ENCODE measurements at places on chromosomes 1 and 21. TPM values are rescaled to one million over a fixed set of nuclear protein-coding genes. Genes with fewer than 3 reads are reported as not detected.

DNA sequence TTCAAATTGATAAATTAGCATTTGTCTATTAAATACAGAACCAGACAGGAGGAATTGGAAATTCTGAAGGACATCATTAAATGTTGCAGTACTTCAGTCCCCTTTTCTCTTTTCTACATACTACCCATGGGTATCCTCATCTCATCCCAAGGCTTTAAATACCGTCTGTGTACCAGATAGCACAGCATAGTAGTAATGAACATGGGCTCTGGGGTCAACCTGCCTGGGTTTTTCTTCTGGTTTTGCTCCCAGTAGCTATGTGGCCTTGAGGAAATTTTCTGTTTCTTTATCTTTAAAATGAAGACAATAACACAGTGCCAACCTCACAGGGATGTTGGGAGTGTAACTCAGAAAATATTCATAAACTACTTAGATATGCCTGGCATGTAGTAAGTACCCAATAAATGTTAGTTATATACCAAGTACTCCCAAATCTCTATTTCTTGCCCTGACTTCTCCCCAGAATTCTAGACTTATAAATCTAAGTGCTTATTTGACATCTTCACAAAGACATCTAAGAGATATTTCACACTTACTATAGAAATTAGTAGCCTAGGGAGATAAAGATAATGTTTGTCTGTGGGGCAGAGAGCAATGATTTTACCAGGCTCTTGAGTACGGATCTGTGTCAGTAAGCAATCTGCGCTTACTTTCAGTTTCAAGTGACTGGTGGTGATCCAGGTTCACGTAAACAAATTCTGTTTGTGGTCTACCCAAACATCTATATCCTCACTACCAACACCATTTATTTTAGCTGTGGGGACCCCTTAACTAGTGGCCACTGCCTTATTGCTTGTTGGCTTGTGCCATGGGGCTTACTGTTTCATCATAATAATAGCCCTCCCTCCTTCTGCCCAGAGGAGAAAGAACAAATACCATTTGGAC is 37.3 kb downstream of the VANGL2 start:
- DNase-seq = no peak

Gene ADAM30
- total RNA-seq = not detected

Gene CSF3R
- not detected for total RNA-seq

GRCh38 chr1:43436371-43436770 is 17.4 kb downstream of the HYI start:
- no peak for DNase-seq

DNA sequence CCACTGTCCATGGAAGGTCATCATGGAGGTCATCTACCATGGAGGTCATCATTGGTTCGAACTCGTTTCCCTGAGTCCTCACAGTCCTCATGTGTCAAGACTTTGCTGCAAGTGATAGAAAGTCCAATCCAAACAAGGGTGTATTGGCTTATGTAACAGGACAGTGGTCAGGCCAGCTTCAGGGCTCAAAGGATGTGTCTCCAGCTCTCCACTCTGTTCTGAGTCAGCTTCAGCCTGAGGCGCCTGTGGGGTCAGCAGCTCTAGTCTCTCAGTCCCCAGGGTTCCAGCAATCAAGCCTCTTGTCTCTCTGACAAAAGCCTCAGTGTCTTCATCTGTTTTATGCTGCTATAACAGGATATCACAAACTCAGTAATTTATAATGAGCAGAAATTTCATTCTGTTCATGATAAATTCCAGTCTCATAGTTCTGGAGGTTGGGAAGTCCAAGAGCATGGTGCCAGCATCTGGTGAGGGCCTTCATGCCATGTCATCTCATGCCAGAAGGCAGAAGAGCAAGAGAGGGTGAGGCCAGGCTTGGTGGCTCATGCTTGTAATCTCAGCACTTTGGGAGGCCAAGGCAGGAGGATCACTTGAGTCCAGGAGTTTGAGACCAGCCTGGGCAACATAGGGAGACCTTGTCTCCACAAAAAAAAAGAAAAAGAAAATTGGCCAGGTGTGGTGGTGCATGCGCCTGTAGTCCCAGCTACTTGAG is 19.5 kb downstream of the A3GALT2 start:
- DNase-seq = peak; percentile 18

- peak; percentile 74 for DNase-seq
Measured at GRCh38 chr1:153510984-153511410, 24.8 kb downstream of the S100A6 start.

- no peak for DNase-seq
Measured at GRCh38 chr1:229133151-229133550, 137.8 kb upstream of the RAB4A start.

DNA sequence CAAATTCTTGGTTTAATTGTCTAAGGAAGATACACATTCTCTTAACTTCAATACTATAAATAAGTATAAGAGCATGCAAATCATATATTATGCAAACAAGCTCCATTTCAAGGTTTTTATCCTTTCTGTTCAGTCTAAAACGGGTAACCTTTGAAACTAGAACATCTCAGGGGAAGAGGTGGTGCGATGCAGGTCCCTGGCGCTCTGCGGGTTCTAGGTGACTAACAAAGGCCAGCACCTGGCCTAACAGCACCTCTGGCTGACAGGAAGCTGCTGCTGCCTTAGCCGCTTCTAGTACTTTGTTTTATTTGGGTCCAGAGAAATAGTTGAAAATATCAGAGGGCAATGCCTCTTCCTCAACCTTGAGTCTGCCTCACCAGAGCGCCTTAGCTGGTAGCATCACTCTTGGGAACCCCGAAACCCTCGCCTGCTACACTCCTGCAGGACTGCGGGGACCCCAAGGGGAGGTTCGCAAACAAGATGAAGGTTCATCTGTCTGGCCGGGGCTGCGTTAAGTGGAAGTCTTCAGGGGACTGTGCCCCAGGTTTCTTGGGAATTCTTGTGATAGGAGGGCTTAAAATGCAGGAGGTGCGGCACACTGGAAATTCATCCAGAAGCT is 45.5 kb downstream of the PRDM15 start:
- no peak for DNase-seq

GRCh38 chr1:46001081-46001785 is 131.2 kb downstream of the PIK3R3 start:
- no peak for DNase-seq

DNA sequence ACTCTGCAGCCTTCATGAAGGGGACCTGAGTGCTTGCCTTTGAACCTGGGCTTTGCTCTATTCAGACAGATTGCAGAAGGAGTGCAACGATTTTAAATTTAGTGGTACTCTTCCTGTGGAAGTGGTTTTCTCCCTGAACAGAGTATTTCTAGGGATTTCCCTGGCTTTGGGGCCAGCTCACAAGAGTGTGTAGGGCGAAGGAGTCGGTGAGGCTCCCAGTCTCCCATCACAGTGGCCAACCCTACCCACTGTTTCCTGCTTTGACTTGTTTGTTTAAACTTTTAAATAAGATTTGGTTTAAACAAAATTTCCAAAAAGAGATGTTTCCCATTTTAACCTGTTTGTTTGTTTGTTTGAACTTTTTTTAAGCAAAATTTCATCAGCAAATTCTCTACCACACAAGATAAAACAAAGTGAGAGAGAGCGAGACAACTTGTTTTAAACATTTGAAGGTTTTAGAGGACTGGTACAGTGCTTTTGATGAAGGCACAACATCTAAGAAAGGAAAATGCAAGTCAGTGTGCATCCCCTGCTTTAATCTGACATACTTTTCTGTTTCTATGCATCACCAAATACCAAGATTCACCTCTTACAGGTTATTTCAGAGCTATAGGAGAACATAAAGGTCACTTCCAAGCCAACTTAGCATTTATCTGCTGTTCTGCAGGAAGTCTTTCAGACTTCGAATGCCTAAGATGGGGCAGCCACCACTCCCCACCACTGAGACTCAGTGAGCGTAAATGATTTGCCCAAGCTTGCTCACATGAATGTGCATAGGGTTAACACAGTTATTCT is 6.6 kb downstream of the SELP start:
- DNase-seq = no peak

Gene LRRC52
- total RNA-seq = not detected

- DNase-seq = no peak
Measured at GRCh38 chr21:19463966-19464365, 1060.4 kb upstream of the TMPRSS15 start.

DNA sequence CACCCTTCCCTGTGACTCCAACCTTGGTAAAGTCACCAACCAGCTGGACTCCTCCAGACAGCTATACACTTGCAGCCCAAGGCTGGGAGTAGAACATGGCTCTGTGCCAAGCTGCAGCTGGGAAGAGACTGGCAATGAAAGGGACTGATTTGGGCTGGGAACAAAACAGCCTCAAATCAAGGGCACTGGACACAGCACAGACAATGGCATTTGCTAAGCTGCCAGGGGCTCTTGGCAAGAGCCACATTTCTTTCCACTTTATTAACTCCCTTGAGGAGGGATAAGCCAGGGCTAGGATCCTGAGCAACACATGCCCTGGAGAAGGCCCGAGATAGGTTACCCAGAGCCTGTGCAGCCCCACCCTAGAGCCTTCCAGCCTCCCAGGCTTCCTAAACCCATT is 12.0 kb downstream of the SYT11 start:
- DNase-seq = peak; percentile 31

Gene ZNF593OS
- total RNA-seq = not detected

GRCh38 chr1:84742653-84743052 is 52.4 kb upstream of the SSX2IP start:
- DNase-seq = peak; percentile 18

- no peak for DNase-seq
Measured at GRCh38 chr1:225888898-225889601, at the start of gene LEFTY1. TSS of gene LEFTY1 (minus strand) at chr1:225889146. CDS start at chr1:225889066, 80 bp downstream.

DNA sequence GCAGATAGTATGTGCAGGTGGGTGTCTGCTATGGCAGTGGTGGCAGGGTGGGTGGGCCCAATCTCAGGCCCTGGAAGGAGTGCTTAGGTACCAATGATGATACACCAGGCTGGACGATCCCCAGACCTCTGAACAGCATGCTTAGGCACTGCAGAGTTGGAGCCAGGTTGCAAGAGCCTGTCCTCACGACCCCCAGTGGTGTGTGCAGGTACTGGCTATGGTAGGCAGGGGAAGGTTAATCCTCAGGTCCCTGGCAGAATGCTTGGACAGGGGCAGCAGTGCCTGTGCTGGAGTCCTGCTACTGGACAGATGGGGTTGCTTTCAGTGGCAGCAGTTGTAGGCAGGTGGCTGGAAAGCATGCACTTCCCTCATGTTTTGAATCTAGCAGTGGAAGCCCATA is 100.5 kb upstream of the NEK7 start:
- no peak for DNase-seq

- DNase-seq = peak; percentile 78
Measured at GRCh38 chr1:212958175-212958574, 7.8 kb downstream of the VASH2 start.

DNA sequence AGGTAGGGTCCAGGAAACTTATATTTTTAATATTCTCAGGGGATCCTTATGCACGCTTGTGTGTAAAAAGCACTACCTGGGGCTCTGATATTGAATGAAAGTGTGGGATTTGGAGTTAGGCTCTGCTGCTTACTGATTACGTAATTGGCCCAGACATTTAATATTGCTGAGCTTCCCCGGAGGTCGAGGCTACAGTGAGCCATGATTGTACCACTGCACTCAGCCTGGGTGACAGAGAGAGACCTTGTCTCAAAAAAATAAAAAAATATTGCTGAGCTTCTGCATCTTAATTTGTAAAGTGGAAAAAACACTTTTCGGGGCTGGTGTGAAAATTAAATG is 62.2 kb upstream of the KIF26B start:
- DNase-seq = no peak

DNA sequence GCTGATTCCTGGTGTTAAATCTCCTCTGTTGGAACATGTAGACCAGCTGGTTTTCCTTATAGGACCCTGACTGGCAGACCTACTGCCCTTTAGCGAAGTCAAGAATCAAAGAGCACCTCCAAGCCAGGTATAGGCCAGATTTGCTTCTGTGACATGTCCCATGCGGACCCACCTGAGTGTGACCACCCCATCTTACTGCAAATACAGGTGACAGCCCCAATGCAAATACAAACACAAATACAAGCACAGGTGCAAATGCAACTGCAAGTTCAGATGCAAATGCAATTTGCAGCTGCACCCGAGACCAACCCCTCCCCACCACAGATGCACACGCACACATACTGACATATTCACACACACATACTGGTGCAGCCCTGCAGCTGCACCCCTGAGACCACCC is 72.3 kb downstream of the SIK1 start:
- DNase-seq = no peak

GRCh38 chr1:25135909-25136308 is 96.4 kb downstream of the SYF2 start:
- DNase-seq = no peak

Gene POU3F1
- not detected for total RNA-seq

GRCh38 chr1:178243119-178243518 is 149.2 kb downstream of the RASAL2 start:
- no peak for DNase-seq

- DNase-seq = peak; percentile 48
Measured at GRCh38 chr21:43975469-43976098, 36.5 kb upstream of the TRAPPC10 start.

DNA sequence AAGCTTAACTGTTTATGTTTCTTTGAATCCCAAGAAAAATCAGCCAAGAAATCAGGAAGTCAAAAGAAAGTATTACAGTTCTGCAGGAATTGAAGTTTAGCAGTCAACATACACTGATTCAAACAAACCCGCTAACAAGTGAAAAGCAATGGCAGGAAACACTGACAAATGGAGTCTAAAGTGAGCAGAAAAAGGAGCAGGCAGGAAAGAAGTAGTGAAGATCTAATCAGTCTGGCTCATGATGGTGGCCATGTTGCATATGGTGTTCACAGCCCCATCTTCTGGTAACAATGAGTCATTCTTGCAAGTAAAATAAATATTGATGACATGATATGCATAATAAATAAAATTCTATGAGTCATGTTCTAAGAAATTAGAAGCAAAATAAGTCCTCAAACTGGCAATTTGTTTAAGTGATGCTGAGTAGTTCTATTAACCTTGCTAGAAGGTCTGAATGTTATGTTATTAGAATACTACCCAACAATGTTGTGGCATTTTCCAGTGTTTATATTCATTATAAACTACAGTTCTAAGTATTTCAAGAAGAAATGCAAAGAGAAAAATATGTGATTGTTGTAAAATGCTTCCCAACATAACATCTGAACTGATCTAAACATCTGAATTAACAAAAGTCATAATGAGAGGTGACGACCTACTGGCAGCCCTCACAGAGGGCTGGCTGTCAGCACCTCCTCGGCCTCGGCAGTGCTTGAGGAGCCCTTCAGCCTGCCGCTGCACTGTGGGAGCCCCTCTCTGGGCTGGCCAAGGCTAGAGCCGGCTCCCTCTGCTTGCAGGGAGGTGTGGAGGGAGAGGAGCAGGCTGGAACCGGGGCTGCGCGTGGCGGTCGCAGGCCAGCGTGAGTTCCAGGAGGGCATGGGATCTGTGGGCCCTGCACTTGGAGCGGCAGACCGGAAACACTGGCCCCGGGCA is 5.7 kb upstream of the ACBD6 start:
- DNase-seq = peak; percentile 96

- DNase-seq = no peak
Measured at GRCh38 chr1:196308176-196308575, 300.1 kb downstream of the KCNT2 start.

DNA sequence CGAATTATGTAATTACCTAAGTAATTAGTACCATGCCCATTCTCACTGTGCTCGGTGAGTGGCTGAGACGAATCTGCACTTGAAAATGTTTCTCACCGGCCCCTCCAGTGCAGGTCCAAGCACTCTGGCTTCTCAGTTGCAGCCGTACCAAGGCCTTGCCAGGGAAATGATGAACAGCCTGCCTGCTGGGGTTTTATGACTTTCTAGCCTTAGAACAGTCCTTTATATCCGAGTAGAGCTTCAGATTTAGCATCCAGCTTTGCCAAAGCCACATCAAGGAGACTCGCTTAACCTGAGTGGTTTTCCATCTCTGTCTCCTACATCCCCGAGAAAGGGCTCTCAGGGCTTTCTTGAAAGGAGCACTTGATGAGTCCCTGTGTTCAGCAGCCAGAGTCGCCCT is 83.4 kb downstream of the GREM2 start:
- DNase-seq = no peak

- DNase-seq = peak; percentile 80
Measured at GRCh38 chr1:209743145-209743482, 12.7 kb upstream of the TRAF3IP3 start.
